A549 (cell line): ENCODE measurements at places on chromosomes 13 and 19.
A peak's percentile ranks its signal among the peaks of the same experiment; 100 is the strongest.

DNA sequence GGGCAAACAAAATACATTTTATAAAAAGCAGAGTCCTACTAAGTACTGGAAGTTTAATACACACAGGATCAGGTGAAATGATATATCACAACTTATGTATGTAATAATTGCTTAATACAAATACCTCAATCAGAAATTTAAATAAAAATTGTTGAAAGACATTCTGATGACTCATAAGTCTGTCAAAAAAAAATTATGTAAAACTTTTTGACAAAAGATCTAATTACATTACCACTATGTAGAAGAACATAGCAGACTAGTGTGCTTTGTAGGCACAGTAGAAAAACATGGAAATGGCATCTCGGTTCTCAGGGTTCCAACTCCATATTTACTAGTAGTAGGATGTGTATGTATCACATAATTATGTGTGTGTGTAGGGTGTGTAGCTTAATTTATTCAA, 156.2 kb downstream of the DNAJC3 start:
- no peak for DNase-seq

- no peak for DNase-seq
Measured at GRCh38 chr19:45581576-45581975, 3.0 kb downstream of the OPA3 start.

- DNase-seq, result no peak
Measured at GRCh38 chr13:63864171-63864902, 2448.7 kb upstream of the PCDH20 start.

DNA sequence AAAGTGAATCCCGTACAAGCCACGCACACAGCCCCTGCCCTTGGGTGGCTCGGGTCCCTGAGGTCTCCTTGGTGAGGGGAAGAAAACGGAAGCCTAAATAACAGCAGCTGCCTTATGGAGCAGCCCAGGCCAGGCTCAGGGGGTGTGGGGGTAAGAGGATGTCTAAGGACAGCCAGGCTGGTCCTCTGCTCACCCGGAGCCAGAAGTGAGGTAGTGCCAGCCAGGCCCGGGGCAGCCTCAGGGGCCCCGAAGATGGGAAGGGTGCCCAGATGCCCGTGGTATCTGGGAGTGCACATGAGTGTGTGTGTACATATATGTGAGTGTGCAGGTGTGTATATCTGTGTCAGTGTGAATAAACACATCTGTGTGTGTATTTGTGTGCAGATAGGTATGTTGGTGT, 38.4 kb upstream of the PEPD start:
- no peak for DNase-seq

- no peak for DNase-seq
Measured at GRCh38 chr13:34594507-34594906, 347.6 kb upstream of the NBEA start.

DNA sequence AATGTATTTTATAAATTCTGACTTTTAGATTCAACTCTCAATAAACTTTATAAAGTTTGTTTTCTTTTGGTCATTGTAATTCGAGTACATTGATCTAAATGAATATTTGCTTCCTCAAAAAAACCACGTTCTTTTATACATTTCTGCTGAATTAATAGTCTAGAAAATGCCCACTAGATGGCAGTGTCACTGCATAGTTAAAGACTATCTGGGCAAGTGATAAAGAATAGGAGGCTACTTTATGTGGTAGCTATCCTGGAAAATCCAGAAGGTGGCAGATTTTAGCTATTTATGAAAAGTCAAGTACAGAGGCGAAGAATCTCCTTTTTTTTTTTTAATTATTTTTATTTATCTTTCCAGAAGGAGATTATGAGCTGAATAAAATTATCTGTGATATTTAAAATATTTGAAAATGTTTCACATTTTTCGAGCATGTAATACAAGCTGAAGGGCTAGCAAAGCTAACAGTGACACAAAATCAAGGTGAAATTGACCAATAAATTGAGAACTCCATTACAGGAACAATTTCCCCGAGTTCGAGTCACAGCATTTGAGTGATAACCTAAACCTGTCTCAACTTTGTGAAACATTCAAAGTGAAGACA, 221.8 kb downstream of the OLFM4 start:
- peak; percentile 3 for DNase-seq

DNA sequence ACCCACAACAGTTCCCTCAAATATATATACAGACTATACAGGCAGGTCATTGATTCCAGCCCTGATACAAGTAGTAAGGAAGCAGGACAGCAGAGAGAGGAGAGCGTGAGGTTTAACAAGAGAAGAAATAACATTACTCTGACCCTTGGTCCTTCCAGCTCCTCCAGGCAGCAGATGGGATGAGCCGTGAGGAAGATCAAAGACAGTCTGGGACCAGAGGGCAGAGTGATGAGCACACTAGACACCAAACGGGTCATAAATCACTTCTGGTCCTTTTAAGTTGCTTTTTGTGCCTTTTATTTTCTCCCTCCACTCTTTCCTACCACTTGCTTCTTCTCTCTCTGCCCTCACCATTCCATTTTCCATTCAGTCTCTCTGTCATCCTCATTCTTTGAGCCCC, 16.9 kb upstream of the MICU2 start:
- no peak for DNase-seq

GRCh38 chr13:71115301-71115700, 751.7 kb downstream of the DACH1 start:
- no peak for DNase-seq

- DNase-seq, result peak; percentile 90
Measured at GRCh38 chr19:41882568-41883462, at the start of gene ARHGEF1. ARHGEF1 (plus strand) TSS chr19:41883184; CDS start chr19:41888083, 4,899 bp downstream.

DNA sequence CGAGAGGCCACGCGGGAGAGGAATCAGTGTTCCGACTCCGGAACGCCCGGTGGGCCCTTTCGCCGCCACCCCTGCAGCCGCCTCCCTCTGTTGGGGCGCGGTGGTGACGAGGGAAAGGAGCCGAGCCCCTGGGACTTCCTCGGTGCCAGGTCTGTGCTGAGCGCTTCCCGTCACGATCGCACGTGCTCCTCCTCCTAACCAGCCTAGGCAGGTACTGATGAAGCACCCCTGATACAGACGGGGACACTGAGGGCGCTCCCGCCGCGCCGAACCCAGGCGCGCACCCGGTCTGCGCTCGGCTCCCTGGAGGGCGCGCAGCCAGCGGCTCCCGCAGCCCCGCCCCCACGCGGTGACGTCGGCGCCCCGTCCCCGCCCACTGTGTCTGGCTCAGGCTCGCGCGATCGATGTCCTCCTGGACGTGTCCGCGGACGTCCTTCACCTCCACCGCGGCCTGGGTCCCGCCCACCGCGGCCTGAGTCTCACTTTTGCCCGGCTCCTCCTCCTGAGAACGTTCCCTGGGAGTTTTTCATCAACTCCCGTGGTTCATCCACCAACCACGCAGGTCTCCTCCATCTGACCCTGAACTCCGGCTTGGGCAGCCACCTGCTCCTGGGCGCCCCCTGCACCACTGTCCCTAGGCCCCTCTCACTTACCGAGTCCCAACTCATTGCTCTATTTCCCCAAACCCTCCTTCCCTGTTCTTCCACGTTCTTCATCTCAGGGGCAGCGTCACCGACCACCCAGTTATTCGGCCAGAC, 2.6 kb upstream of the KLK15 start:
- peak; percentile 95 for DNase-seq

DNA sequence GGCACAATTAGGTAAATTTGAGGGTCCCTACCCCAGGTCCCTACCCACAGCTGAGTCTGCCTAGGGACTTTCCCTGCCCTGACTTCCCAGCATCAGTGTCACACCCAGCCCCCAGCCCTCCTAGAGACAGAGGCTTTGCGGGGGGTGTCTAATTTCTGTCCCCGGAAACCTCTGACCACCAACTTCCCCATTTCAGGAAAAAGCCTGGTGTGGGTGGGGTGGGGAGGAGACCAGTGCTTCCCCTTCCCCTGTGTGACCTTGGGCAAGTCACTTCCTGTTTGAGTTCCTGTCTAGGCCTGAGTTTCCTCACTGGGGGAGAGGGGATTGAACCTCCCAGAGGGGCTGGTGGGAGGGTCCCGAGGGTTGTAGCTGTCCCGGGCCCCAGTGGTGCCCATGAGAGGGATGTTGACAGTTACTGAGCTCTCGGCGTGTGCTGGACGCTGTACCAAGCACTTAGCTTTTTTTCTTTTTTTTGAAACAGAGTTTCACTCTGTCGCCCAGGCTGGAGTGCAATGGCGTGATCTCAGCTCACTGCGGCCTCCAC, 7.9 kb downstream of the VASP start:
- DNase-seq, result no peak

DNA sequence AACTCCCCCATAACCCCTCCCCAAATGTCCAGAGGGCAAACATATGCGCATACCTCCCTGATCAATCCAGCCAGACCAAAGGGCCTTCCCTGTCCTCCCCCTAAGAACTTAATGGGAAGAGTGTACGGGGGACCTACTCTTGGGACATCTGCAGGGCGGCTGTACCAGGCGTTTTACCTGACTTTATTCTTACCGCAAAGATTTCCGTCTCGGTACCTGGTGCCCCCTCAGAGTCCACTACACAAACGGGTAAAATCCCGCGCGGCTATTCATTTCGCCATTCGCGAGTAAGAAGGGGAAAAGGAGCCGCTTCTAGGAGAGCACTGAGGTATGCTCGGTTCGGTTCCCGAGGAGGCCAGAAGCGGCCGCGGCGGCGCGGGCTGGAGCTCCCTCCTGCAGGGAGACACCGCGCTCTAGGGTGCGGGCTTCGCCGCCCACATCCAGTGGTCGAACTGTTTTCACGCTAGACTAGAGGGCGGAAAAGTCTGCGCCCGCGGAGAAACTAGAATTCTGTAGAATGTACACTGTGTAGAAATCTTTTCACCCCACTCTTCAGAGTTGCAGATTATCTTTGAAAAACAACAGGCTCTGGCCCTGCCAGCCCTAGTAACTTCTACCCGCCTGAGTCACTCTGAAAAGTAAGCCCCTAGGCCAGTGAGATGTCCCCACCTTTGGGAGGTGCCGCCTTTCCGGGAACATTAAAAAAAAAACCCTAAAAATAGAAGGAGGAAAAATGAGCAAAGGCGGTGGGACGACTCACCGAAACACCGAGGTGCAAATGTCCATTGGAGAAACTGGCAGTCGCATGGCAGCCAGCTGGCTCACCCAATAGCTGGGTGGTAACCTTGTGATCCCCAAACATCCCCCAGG, 3.8 kb upstream of the TSHZ3 start:
- no peak for DNase-seq

GRCh38 chr19:39263912-39264305, 4.3 kb upstream of the IFNL2 start:
- no peak for DNase-seq

- DNase-seq, result no peak
Measured at GRCh38 chr19:39007096-39007495, 25.3 kb downstream of the FBXO27 start.

- no peak for DNase-seq
Measured at GRCh38 chr13:72427757-72428528, 299.5 kb downstream of the MZT1 start.

DNA sequence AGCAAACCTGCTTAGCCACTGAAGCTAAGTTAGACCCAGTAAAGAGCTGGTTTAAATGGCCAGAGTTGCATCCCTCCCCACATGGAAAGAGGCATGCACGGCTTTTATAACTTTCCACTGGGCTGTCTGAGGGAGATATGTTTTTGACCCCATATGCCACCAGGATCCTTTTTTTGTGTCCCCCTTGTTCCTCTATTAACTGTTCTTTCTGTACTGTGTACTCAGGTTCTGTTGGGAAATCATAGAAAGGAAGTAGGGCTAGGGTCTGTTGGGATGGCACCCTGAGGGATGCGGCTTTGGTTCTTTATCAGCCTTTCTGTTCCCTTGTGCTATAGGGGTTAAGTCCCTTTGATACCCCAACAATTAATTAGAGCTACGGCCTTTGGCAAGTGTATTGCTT, 12.2 kb upstream of the TM9SF2 start:
- DNase-seq, result no peak
